Stimulated activated CD8-positive, alpha-beta memory T cell treated with anti-CD3 and anti-CD28 coated beads, Interleukin-4, amount 100 ng/mL, for 1 hour (primary cell): ENCODE measurements at places on chromosomes 12 and 14.

DNA sequence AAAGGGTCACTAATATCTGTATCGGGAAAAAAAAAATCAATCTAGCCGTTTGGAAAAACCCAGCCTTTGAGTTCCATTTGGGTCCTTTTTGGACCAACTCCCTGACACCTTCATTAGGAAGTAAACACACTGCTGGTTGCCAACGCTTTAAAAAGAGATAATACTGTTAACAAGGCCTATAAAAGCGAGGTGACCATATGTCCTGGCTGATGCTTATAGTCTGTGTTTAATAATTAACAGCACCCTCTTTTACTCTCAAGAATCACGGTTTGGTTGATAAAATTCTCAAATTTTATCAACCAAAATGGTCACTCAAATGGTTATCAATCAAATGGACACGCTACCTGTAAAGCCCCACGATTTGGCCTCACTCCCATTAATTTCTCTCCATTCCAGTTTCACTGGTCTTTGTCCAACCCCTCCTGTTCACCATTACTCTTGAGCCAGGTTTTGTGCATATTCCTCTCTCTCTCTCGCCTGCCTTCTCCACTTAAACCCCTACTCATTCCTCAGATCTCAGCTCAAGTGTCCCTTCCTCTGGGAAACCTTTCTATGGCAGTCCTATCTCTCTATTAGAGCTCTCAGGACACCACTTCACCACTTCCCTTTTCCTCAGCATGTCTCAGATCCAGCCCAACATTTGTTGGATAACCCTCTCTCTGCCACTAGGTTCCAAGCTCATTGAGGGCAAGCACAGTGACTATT lies 9.5 kb downstream of the BTG1 start:
- no peak for DNase-seq

- DNase-seq, result no peak
Measured at GRCh38 chr12:110928700-110929099, 8.3 kb upstream of the MYL2 start.

DNA sequence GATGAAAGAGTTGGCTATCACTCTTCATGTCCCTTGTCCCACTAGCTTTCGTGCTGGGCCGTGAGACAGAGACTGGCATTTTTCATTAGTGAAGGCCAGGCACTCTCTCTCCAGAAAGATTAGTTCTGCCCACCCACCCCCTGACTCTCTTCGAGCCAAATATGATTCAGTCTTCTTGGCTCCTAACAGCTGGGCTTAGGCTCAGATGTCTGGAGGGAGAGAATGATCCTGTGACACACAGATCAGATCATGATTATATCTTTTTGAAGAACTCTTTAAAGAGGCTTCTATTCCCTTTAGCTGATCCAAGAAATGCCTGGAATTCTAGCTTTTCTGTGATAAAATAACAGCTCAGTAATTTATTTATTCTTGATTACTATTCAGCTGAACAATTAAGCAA lies 5.2 kb upstream of the GNG2 start:
- DNase-seq, result no peak

- no peak for DNase-seq
Measured at GRCh38 chr12:58425481-58426392, 484.4 kb downstream of the ATP23 start.

DNA sequence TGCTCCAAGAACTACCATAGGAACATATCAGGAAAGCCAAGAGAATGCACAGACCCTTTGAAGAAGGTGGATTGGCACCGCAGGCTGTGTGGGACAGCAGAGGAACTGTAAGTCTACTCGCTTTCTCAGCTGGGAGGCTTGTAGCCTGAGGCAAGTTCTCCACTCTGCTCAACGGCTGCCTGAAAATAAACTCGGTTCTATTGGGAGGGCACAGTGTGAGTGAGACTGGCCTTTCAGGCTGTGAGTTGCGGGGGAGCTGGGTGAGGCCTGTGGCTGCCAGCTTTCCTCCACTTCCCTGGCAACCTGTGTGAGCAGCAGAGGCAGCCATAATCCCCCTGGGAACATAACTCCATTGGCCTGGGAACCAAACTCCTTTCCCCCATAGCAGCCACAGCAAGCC lies 132.1 kb downstream of the ANKS1B start:
- no peak for DNase-seq

DNA sequence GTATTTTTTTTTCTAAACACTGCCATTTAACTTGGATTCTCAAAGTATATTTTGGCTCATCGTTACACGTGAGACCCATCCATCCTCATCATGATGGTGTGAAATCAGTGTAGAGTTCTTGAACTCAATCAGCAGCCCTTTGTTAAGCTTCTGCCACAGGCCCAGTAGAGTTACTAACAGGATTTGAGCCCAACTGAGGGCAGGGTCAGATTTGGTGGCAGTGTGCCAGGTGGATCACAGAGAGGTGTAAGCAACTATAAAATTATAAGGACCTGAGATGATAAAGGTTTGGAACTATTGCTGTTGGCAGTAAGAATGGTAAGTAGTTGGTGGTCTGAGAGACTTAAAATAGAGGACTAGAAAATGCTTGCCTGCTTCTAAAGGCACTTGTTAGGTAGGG lies 72.8 kb downstream of the RASSF8 start:
- no peak for DNase-seq

GRCh38 chr12:4817880-4818279 lies 91.8 kb upstream of the KCNA1 start:
- no peak for DNase-seq

DNA sequence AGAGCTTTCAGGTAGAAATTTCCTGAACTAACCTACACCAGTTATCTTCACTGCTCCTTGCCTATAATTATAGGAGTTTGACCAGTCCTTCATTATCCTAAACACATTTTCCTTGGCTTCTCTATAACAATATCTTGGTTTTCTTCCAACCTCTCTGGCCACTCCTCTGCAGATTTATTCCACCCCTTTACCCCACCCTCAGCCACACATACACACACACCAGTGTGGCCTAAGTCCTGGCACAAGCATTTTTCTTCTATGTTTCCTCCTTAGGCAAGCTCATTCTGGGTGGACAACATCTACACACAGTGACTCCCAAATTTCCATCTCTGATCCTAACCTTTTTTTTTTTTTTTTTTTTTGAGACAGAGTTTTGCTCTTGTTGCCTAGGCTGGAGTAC lies 25.1 kb downstream of the CDK17 start:
- DNase-seq, result no peak

DNA sequence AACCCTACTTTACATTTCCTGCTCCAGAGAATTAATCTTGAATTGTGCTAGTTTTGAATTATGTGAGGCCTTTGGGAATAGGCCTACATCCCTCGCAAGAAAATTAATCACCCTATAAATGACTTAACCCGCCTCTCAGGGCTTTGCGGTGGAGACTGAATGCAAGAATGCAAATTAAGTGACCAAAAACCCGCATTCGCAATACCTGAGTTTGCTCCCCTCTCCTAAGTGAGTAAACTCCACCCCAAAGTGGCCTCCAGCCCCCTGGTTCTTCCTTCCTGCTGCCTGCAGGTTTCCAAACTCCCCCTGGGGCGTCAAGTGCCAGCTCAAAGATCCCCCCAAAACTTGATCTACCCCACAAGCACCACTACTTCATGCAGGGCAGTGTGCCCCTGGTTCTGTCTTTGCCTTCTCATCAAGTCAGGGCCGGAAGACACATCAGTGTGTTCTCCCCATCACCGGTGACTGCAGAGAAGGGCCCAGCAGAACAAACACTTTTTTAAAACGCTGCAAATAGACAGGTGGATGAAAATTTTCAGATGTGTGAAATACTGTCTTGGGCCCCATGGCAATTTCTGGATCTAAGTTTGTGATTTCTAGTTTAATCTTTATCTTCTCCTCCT lies 644.7 kb downstream of the VRK1 start:
- no peak for DNase-seq

GRCh38 chr12:4432878-4433744 lies 12.5 kb downstream of the FGF6 start:
- no peak for DNase-seq
